ENCODE measurements at places on chromosomes 7 and 10.

DNA sequence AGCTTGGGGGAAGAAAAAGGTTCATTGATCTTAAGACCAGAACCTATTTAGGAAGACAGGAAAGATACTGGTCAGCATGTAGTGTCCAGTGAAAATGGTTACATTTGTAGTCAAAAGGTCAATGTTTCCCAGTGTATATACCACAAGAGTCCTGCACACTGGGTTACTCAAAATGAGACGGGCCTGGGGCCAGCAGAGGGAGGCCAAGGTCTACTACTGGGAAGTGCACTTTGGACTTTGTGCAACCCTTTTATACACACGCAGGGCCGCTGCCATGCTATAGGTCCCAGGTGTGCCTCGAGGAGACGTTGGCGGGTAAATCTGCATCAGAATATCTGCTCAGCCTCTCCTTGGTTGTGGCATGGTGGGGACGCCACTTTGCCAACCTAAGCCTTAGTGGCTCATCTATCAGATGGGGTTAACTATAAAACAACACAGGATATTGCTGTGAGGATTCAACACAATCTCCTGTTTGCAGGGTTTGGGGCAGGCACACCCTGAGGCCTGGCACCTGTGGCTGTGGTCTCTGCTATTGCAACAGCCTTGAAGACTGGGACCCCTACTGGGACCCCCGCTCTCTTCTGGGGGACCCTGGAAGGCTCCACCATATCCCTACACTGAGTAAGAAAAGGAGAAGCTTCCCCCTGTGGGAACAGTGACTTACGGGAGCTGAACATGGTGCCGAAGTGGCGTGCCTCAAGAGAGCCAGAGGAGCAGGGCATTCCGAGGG is 19.7 kb downstream of the CLRN3 start:
- DNase-seq = no peak

- DNase-seq = peak; percentile 3
These were observed 33.4 kb upstream of the VWDE start for GRCh38 chr7:12436896-12437535.

DNA sequence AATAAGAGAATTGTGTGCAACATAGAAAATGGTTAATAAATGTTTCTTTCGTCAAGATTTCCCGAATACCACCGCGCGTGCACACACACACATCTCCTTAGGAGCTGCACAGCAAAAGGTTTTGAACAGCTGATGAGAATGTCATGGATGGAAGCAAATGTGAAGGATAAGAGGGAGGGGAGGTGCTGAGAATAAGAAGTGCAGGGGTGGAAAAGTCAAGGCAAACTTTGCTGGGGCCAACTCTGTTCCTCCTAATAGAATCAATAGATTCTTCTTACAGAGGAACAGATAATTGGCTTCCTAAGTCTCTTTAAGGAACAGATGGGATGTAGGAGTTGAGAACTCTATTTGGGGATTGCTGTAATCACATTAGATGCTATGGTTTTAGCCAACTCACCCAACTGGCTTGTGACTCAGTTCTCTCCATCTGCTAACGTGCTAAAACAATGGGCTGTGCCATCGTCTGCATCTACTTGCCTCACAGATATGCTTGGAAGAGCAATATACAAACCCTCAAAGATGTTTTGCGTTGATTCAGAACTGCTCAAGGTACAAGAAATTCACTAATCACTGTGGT is 408.2 kb upstream of the CELF2 start:
- no peak for DNase-seq

DNA sequence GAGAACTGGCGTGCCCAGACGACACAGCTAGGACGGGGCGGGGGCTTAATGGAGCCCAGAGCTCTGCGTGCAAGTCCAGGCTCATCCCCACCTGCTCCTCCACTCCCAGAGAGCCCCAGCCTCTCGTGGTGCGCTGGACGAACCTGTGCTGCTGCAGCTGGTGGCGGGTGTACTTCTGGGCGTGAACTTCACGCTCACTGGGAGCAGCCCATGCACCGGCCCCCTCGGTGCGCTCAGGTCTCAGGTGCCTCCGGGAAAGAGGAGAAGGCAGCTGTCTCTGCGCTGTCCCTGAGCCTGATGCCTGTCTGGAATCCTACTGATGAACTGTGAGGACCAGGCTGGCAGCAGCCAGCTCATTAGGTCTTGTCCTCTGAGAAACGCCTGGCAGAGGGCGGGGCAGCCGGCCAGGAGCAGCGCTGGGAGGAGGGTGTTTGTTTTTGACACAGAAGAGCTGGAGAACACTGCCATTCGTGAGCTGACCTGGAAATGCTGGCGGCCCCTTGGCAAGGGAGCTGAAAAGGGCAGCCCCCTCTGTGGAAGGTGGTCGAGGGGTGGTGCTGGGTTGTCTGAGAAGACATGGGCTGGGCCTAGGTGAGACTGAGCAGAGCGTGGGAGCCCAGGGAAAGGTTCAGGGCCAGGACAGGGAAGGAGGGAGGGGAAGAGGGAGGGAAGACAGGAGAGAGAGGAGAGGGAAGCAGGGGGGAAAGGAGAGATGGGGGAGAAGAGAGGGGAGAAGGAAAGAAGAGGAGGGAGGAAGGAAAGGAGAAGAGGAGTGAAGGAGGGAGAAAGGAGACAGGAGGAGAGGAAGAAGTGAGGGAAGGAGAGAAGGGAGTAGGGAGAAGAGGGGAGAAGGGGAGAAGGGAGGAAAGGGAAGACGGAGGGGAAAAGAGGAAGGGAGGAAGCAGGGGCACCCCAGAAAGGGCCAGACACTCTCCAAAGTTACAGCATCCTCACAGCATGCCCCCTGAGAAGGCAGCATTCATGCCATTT is 53.5 kb upstream of the TNS3 start:
- DNase-seq = no peak

- no peak for DNase-seq
These were observed 17.5 kb upstream of the NOM1 start for GRCh38 chr7:156932006-156932405.

DNA sequence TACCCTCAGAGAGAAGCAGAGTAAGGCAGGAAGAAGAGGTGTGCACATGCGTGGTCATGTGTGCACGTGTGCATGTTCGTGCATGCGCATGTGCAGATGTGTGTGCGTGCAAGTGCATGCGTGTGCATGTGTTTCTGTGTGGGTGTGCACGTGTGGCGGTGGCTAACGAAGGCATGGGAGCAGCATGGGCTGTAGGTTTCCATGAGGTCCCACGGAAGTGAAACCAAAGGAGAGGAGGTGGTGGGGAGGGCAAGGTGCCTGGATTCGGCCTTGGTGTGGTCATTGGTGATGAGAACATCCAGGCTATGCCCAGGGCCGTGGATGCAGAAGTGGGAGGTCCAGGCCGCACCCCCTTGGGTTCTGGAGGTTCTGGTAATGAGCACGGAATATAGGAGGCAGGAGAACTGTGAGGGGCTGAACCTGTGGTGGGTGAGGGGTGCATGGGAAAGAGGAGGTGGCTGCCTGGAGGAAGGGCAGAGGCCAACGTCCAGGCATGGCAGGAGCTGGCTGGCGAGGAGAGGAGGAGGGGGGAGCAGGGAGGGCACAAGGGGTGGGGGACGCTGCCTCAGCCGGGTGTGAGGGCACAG is 2.4 kb upstream of the INPP5A start:
- DNase-seq = no peak

- DNase-seq = peak; percentile 38
These were observed 1.1 kb downstream of the RASSF4 start for GRCh38 chr10:44960482-44961229.

- no peak for DNase-seq
These were observed 71.7 kb upstream of the AUTS2 start for GRCh38 chr7:69526570-69526969.

DNA sequence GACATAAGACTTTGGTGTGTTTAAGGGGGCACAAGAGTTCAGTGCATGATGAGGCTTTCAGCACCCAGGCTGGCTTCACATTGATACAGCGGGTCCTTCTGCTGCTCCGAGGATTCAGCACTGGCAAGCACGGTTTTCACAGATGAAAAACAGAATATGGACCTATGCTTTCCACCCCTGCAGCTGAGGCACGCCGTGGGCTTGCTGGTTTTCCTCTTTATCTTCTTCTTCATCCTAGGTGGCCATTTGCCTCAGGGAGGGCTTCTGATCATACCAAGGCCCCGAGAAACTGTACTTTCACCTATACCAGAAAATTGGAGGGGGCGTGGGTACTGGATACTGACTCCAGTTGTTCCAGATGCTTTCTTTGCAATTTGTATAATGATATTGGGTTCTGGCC is 277.1 kb upstream of the ZNF32 start:
- DNase-seq = no peak
